Vagina (tissue), 2 donors: ENCODE measurements at places on chromosomes 3 and 15. TPM values are rescaled to one million over a fixed set of nuclear protein-coding genes. Genes with fewer than 3 reads are reported as not detected.

Gene ALDH1A3
- 62.9 TPM for total RNA-seq

Gene XCR1
- total RNA-seq = not detected

GRCh38 chr15:65201918-65202317 is 9.4 kb downstream of the CILP start:
- no peak for DNase-seq

DNA sequence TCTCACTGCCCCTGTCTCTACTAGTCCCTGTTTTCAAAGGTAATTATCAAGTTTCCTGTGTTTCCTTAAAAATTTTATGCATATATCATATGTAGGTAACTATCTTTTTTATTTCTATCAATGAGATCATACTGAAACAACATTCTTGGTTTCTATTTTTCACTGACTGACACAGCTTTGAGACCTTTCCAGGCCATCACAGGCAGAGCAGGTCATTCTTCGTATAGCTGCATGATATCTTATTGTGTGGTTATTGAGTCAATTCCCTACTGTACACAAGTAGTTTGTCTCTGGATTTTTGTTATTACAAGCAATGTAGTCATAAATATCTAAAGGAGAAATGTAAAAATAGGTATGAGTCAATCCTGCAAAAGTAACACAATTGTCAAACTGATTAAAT is 169.6 kb downstream of the CFAP20DC start:
- DNase-seq = no peak

- no peak for DNase-seq
Observed at GRCh38 chr15:86879250-86880229, 799.9 kb downstream of the AGBL1 start.

DNA sequence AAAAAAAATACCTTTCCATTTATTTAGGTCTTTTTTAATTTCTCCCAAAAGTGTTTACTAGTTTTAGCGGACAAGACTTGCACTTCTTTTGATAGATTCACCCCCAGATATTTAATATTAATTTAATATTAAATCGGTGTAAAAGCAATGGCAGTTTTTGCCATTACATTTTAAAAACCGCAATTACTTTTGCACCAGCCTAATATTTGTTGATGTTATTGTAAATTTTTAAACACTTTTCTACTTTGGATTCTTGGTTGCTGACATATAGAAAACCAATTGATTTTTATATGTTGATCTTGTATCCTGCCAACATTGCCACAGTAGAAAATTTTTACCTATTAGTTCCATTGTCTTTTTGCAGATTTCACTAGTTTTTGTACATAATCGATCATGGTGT is 63.9 kb upstream of the PXYLP1 start:
- no peak for DNase-seq

- DNase-seq = no peak
Observed at GRCh38 chr3:122676759-122677158, 3.9 kb upstream of the PARP14 start.

Gene RNU6-1
- total RNA-seq = not detected

Gene FBLN2
- 94.3 TPM for total RNA-seq

Gene DNAH12
- 0.25 TPM for total RNA-seq

GRCh38 chr15:51199541-51199940 is 104.8 kb upstream of the TNFAIP8L3 start:
- DNase-seq = no peak

DNA sequence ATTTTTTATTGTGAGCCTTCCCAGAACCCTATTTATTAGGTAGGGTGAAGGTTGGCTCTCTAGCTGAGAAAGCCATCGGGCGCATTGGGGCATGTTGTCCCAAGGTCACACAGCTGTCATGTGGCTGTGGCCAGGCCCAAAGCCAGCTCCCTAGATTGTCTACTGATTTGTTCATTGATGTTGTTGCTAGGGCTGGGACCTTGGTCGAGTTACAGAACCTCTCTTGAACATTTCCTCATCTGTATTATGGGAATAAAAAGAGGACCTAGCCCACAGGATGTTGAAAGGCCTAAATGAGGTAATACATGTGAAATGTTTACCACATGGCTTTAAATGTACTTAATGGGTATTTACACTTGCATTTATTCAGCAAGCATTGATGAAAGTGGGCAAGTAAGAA is 252.5 kb downstream of the SUCLG2 start:
- DNase-seq = no peak

Gene TMEM207
- total RNA-seq = not detected

Gene EPHB3
- 17.7 TPM for total RNA-seq

GRCh38 chr3:188605231-188605630 is 451.3 kb downstream of the LPP start:
- DNase-seq = no peak

DNA sequence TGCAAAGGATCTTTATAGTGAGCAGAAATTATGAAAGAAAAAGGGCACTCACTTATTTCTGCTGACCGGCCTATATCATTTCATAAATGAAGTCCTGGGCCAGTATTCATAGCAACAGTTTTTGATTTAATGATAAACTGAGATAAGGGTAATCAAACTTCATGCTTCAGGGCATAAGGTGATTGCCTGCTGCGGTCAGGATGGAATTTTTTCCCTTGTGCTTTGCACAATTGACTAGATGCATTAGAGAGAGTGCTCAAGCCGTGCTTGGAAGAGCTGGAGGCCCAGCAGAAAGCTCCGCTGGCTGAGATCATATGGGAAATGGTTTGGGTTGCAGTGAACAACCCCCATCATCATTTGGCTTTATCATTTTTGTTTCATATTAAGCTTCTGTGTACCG is 10.4 kb downstream of the SEMA6D start:
- DNase-seq = no peak

DNA sequence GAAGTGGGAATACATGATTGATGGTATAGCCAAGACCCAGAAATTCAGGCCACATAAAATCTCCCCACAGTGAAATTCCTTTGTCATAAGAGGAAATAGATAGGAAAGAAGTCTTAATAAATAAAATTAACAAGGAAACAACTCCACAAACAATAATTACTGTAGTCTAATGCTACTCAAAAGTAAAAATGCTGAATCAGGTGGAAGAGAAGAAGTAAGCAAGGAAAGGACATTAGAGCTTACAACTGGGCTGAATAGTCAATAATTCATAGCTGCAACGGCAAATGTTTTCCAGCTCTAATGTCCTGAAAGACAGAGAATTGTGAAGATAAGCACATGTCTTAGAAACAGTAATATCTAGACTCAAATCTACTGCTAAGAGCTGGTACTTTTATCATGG is 64.4 kb downstream of the STRIT1 start:
- DNase-seq = no peak

Gene CELSR3
- total RNA-seq = 2.2 TPM

DNA sequence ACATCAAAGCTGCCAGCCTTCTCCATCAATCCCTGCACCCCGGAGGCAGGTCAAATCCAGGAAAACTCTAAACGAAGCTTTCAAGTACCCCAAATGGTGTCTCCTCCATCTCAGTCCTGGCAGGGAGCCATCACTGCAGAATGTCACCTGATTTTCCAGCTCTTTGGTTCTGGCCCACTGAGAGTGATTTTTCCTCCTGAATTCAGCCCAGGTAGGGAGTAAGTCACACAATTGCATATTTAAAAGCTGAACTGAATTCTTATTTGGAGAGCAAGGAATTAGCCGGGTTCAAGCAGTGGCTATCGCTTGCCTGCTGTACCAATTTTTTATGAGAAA is 5.3 kb downstream of the RFTN1 start:
- DNase-seq = no peak

DNA sequence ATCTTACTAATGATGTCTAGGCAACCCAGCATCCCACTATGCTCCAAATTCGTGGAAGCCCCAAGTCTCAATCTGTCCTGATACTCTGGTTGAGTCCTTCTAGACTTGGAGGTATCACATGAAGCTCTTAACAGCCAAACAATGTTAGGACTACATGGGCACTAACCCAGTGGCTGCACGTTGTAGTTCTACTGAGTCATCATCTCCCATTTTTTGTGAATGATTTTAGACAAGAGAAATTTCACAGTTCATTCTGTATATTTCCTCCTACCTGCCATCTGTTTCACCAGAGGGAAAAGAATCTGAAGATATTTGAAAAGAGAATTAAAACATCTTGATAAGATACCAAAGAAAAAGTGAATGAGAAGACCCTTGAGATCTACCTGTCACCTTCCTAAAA is 9.8 kb upstream of the WWTR1 start:
- no peak for DNase-seq

Gene GCNT3
- total RNA-seq = 1.5 TPM

GRCh38 chr15:90667073-90667754 is 49.9 kb upstream of the BLM start:
- DNase-seq = no peak

DNA sequence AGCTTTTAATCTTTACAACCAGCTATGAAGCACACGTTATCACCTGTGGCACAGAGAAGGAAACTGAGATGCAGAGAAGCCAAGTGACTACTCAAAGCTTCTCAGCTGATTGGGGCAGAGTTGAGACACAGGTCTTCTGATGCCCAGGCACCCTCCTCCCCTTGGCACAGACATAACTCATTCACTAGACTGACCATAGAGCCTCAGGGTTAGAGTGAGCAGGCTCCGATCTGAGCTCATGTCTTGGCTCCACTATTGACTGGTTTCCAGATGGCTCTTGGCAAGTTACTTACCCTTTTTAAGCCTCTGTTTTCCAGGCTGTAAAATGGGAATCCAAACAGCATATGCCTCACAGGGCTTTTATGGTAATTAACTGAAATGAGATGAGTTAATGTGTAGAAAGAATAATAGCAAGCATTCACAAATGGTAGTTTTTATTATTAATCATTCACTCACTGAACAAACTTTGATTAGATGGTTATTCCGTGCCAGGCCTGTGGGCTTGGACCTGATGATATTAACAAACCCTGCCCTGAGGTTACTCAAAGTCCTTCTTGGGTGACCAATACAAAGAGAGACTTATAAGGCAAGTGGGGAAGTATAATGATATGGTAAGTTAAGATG is 184.3 kb downstream of the ANXA2 start:
- no peak for DNase-seq

GRCh38 chr3:117059067-117059955 is 349.7 kb downstream of the TUSC7 start:
- no peak for DNase-seq

DNA sequence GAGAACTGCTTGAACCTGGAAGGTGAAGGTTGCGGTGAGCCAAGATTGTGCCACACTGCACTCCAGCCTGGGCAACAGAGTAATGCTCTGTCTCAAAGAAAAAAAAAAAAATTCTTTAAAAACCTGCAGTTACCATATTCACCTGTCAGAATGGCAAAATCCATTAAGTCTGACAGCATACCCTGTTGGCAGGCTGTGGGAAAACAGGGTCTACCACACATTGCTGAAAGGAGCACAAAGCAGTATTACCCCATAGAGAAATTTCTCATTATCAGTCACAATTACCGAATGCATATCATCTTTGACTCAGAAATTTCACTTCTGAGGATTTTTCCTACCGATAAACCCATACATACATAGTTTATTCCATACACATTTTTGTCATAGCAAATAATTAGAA is 264.1 kb upstream of the SLCO3A1 start:
- no peak for DNase-seq

- DNase-seq = no peak
Observed at GRCh38 chr15:98938105-98938417, 69.5 kb downstream of the PGPEP1L start.

DNA sequence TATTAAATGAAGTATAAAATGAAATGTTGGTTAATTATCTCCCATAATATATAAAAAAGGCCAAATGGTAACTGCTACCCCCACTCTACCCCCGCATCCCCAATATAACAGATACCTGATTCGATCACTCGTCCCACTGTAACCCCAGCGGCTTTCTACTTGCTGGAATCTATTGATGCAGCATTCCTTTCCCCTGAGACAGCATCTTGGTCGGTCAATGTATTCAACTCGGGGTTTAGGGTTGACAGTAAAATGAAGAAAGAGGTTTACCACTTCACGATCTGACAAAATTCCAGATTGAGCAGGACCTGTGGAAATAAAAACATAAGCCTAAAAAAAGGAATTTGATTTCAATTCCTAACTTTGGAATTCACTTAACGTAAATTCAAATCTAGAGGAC is 18.6 kb upstream of the C15orf40 start:
- no peak for DNase-seq

Gene IMPG2
- 0.25 TPM for total RNA-seq

DNA sequence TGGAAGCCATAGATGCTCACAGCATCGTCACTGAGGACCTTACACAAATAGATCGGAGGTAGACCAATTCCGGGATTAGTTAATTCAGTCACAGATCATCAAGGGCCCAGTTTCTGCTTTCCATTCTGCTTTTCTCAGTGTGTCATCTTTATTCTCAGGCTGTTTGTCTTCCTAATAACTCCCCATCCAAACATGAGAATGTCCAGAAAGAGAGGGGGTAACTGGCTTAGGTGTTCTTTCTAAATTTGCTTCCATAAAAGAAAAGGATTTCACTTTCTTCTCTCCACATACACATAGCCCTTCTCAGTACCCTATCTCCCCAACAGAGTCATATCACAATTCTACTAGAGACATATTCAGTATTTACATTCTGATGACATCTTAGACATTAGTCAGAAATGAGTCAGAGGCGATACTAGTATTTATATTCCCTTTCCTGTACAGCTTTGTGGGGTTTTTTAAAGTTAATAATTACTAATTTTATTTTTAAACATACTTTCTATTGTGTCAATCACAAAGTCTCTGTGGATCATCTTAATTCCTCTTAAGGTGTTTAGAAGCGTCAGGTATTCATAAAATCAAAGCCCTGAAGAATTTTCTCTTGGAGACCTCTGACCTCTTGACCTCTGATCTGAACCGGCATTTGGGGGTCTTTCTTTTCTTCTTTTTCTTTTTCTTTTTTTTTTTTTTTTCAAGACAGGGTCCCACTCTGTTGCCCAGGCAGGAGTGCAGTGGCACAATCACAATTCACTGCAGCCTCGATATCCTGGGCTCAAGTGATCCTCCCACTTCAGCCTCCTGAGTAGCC is 24.3 kb upstream of the IL12A start:
- no peak for DNase-seq

- no peak for DNase-seq
Observed at GRCh38 chr3:186669378-186670084, 3.7 kb downstream of the HRG start.

Gene C2CD4A
- total RNA-seq = not detected

DNA sequence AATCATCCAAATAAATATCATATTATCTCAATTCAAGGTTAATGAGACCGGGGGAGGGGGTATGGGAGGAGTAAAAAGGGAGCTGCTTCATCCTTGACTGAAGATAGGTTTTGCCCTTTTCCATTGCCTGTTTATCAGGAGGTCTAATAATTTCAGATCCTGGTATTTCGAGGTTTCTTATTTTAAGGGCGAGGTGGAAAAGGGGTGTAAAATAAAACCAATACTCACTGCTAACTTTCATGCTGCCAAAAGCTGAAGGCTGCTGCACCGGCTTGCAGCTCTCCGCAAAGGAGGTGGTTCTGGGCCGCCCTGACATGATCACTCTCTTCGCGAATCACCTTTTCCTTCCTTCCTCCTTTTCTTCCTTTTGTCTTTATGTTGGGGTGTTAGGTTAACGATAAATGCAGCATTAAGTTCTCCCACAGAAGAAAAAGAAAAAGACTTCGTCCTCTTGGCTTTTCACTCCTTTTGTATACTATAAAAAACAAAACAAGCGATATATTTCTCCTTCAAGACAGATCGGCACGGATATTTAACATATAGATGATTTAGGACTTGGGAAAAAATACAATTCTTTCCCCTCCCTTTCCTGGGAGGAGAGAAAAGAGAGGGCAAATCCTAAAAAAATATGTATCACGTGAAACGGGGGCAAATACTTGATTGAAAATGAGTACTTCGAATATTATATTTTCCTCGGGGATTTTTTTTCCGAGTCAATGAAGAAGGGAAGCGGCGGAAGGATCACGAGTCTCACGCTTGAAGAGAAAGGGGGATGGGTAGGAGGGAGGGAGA is 932 bp downstream of the GSK3B start:
- DNase-seq = no peak

GRCh38 chr3:134916276-134916961 is 121.4 kb downstream of the EPHB1 start:
- no peak for DNase-seq

GRCh38 chr15:95326431-95327182 is 1003.9 kb upstream of the NR2F2 start:
- DNase-seq = no peak
